ENCODE measurements at places on chromosomes 2 and 18.

GRCh38 chr2:137797641-137798040 lies 166.6 kb upstream of the HNMT start:
- no peak for DNase-seq

- DNase-seq, result no peak
Observed at GRCh38 chr2:165357758-165358157, 111.7 kb upstream of the CSRNP3 start.

GRCh38 chr18:23365602-23366001 lies 87.5 kb upstream of the RIOK3 start:
- DNase-seq, result no peak

GRCh38 chr2:96819876-96820511 lies 3.9 kb downstream of the CNNM3 start:
- DNase-seq, result no peak

GRCh38 chr2:72969706-72970105 lies 52.4 kb downstream of the EMX1 start:
- no peak for DNase-seq

DNA sequence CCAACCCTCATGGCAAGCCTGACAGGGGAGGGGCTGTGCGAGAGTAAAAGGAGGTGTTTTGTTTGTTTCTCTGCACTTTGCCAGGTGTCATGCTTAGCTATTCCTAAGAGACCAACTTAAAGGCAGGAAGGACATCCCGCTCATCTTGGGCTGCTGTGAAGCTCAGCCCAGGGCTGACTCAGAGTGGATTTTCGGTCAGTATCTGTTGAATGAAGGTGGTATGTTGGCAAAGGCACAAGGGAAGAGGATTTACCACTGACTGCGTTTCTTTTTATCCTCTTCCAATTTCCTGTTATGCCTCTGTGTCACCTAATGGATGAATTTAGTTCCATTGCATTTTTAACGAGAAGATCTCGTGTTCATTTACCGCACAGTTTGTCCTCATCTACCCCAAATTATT lies 18.9 kb downstream of the TRPM8 start:
- DNase-seq, result no peak

DNA sequence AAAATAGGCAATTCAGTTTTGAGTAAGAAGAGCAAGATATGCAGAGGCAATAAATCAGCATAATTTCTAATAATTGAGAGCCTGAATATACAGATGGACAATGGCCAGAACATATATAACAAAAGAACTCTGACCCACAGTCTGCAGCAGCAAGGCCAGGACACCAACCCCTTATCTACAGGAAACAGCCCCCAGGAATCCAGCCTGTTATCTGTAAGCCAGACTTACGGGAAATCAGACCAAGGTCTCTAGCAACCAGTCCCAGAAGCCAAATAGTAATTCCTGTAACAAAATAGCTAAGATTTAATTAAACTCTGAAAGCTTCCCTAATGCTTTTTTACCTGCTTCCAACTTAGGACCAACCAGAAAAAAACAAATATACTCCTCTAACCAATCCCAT lies 434.5 kb upstream of the GYPC start:
- DNase-seq, result no peak

DNA sequence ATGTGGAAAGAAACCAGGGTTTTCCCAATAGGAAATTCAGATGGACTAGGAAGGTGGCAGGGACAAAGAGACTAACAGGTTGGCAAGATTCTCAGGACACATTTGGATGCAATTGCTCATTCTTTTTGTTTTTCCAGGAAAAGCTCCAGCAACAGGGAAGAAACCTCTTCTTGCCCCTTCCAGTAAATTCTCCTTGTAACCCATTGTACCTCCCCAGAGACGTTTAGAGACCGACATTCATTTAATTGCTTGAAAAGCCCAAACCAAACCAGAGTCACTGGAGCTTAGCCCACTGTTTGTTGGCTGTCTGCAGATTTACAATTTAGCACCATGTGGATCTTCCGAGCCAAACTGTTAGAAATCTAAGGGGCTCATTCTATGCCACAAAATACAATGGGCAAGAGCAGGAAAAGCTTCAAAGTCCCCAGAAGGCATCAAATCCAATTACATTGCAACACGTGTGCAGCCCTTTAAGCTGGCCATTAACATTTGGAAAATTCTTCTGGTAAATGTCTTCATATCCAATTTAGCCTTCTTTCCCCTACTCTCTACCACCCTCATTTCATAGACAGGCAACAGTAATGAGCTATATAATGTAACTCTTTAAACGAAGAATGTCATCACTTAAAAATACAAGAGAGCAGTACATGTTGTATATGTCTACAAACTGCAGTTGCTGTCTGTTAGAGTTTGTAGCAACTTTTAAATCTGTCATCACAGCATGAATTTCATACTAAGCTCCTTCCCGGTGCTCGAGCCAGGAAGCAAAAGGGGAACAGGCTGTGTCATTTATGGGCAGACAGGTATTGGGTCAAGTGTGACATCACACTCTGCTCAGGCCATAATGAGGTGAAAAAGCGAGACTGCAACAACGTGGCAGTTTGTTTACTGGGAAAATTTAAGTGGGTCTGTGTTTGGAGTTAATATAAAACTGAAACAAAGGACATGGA lies 235.6 kb upstream of the HNRNPA3 start:
- no peak for DNase-seq

GRCh38 chr2:239199041-239199768 lies 201.6 kb downstream of the HDAC4 start:
- DNase-seq, result no peak

GRCh38 chr2:58871469-58872142 lies 630.5 kb upstream of the FANCL start:
- DNase-seq, result no peak

- DNase-seq, result peak; percentile 66
Observed at GRCh38 chr2:69911985-69912563, 2.8 kb upstream of the MXD1 start.

DNA sequence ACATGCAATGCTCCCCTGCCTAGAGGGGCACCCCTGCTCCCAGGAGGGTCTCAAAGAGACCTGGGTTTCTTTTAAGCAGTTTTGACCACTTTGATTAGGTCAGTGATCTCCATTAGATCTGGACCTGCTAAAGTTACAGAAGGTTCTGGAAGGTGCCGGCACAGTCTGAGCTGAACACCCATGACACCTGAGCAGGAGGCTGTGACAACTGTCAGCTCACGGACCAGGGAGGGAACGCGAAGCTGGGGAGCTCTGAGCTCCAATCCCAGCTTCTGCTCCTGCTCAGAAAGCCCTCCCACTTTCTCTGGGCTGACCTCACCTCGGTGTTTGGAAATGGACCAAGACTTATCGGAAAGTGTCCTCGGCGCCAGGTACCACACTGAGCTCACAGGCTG lies 113.8 kb downstream of the NFATC1 start:
- no peak for DNase-seq

DNA sequence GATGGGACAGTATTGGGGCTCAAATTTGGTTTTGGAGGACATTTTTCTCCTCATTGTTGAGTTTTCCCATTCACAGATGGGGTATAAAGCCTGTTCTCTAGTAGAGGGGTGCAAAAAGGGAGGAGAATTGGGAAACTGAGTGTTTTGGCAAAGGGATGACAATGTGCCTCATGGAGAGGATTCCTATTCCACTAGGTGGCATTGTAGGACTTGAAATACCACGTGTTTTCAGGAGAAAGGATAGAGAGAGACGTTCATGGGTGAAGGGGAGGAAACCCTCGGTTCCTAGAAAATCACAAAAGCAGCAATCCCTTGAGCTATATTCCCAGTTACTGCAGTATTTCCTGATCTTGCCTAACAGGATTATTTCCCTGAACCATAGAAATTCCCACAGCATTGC lies 113.7 kb upstream of the SRD5A2 start:
- no peak for DNase-seq

DNA sequence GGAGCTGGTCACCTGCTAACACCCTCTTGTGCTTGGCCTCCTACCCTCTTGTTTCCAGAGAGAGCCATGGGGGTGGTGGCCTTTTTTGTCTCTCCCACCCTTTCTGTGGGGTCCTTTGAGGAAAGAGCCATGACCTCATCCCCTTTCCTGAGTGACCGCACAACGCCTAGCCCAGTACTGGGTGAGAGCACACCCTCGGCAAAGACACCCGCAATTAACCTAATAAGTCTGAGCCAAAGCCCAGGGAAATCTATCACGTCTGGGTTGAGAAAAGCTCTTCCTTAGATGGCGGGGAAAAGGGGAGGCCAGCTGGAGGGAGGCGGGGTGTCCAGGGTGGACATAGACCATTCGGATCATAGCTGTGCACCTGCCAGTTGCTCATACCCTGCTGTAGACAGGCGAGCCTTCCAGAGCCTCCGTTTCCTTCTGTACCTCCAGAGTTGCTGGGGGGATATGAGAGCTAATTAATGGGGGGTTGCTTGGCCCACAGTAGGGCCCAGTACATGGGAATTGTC lies 93.7 kb upstream of the MCFD2 start:
- DNase-seq, result no peak

GRCh38 chr2:46984040-46984439 lies 68.4 kb upstream of the MCFD2 start:
- DNase-seq, result no peak

DNA sequence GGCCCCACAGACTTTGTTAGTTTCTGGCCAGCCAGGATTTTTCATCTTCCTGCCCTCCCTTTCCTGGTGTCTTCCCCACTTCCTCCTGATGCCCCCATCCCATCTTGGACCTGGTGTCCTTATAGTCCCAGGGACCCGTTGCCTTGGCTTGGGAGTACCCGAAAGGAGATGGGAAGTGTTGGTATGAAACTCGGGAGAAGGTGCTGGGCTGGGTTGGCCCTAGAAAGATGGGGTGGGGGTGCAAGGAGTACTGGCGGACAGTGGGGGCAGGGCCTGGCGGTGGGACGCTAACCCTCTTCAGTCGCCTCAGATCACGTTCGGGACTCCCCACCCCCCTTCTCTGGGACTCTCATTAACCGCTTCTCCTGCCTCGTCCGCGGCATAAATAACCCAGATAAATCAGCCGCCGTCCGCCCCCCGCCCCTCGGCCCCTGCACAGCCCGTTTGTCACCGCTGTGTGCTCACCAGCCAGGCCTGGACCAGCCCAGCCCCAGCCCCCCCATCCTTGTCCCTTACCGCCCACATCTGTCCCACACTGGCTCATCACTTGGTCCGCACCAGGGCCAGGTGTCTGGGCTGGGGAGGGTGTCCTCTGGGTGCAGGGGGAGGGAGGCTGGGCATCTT lies 3.7 kb upstream of the ASIC4 start:
- DNase-seq, result no peak

- no peak for DNase-seq
Observed at GRCh38 chr2:188601391-188601790, 309.7 kb downstream of the GULP1 start.

GRCh38 chr18:48693625-48694262 lies 154.9 kb downstream of the CTIF start:
- DNase-seq, result no peak

DNA sequence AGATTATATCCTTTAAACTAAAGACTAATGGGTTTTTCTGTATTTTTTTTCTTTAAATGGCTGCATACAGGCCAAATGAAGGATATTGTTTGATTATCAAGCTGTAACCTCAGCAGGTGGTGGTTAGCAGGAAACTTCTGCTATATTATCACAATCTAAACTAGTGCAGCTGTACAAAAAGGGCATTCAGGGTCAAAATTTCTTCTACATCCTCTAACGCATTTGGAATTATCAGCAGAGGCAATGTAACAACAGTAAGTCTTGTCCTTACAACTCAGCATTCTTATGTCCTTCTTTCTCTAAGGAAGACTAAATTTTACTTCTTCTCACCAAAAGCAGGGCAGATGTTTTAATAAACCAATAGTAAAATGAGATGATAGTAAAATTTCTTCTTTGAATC lies 135.8 kb upstream of the FN1 start:
- no peak for DNase-seq

DNA sequence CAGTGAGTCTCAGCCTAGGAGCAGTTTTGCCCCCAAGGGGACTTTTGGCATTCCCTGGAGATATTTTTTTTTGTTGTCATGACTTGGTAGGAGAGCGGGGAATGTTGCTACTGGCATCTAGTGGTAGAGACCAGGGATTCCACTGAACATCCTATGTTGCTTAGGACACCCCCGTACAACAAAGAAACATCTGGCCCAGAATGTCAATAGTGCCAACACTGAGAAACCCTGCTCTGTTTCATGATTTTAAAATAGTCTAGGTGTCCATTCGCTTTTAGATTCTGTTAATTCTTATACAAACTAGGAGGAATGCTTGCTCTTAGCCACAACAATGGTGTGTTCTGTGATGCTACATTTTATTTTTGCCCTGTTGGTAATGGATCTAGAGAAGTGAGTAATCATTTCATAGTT lies 225.8 kb upstream of the SIX3 start:
- DNase-seq, result no peak

GRCh38 chr18:48959921-48960920 lies 9.5 kb upstream of the SMAD7 start:
- DNase-seq, result no peak

DNA sequence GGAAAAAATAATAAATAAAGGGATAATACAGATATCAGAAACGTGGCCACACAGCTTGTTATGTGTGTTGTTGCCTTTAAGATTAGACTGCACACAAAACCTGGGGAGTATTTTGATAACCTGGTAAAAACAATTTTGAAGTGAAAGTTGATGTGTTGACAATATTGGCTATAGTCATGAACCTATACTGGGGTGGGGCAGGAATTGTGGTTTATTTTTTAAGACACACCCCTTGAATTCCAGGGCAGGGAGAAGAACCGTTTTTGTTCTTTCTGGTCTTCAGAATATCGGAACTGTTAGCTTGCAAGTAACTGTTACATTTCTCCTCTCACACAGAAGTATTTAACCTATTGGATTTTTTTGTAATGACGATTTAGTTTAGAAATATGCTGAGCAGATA lies 80.4 kb downstream of the LIMS1 start:
- no peak for DNase-seq

DNA sequence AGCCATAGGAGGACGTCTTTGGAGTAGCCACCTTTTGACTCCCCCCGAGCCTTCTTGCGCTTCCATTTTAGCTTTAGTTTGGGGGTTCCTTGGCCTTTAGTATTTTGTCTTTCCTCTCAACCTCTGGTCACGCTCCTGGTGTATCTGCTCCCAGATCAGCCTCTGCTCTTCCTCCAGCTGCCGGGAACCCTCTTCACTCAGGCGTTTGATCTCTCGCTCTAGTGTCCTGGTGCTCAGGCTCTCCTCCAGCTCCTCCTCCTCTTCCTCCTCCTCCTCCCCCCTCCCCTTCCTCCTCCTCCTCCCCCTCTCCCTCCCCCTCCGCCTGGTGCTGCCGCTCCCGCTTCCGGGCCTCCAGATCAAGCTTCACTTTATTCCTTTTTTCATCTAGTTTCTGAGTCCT lies 1082.3 kb upstream of the TMEFF2 start:
- DNase-seq, result no peak

DNA sequence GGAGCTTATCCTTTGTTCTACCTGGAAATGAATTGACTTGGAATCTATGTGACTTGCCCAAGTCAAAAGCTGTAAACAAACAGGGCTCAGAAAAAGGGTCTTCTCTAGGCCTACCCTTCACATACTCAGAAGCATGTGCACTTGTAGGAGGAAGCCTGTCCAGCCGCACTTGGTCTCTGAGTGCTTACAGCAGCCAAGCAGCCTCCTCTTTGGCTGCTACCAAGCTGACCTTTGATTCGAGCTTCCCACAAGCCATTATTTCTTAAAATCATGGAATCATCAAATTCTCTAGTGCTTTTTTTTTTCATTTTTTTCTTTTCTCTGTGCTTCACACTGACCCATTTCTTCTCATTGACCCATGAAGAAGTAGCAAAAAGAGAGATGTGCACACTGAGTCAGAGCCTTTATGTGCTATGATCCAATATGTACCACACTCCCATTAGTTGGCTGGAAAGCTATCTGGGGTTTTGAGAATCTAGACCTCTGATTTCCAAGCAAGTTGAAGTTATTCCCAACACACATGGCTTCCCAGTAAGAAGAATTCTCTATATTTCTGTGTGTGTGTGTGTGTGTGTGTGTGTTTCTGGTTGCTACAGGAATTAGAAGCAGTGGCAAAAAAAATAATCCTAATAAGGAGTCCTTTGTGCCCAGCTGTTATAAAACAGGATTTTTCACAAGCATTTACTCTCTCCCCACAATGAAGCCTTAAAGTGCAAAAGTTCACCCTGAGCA lies 550.3 kb upstream of the TNP1 start:
- no peak for DNase-seq
